ENCODE measurements at places on chromosomes 6 and 20.

- no peak for DNase-seq
These were observed 598 bp downstream of the TBP start for GRCh38 chr6:170554796-170555137.

DNA sequence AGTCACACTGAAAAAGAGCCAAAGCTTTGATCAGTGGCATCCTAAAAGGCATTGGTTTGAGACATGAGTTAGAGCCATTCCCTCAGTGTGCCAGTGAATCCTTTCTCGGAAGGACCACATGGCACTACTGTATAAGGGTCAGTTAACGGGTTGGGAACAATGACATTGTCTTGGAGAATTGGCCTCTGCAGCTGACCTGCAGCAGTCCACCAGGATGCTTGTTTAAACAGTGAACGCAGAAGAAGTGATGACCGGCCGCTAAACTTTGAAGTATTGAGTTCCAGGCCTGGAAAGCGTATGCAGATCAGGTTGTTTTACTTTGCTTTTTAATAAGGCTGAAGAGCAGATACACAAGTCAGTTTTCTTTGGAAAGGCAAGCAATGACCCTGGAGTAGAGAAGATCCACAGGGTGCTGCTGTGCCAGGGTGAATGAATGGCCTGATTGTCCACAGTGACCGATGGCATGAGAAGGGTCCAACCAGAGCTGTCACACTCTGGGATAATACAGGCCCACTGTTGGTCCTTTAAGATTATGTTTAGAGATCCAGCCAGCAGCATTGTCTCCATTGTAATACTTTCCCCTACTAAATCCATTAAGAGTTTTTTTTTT is 57.8 kb downstream of the GMPR start:
- no peak for DNase-seq

GRCh38 chr6:95431637-95432228 is 145.6 kb upstream of the MANEA start:
- no peak for DNase-seq

DNA sequence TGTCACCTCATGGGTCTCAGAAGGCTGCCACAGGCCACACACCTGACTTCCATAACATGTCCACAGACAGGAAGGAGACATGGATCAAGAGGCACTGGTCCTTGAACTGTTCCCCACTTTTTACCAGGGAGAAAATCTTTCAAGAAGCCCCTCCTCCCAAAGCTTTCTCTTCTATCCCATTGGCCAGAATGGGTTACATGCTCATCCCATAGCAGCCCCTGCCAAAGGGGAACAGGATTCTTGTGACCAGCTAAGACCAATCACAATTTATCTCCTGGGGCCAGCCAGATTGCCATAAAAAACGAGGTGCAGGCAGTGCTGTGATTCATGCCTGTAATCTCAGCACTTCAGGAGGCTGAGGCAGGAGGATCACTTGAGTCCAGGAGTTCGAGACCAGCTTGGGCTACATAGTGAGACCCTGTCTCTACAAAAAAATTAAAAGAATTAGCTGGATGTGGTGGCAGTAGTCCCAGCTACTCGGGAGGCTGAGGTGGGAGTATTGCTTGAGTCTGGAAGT is 59.4 kb downstream of the TMEM242 start:
- DNase-seq: no peak

- DNase-seq: no peak
These were observed 50.6 kb downstream of the LAMA4 start for GRCh38 chr6:112203577-112204349.

DNA sequence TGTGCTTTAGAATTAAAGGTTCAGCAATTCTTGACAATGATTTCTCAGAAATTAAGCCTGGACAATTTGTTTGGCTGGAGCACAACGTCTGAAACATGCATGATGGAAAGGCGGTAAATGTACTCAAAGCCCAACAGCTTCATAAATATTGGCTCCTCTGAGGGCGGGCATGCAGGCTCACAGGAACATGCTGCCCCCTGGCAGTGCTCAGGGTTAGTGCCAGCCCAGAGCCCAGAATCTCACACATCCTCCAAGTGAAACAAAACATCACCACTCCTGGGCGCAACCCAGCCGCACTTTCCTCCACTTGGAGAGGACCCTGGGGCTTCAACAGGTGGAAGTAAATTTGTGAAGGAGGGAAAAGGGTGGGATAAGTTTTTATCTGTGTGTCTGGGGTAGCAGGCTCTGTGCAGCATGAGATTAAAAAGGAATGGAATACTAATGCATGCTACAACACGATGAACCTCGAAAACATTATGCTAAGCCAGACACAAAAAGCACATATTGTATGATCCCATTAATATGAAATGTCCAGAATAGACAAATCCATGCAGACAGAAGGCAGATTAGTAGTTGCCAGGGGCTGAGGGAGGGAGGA is 54.1 kb upstream of the PTPRT start:
- DNase-seq: no peak

DNA sequence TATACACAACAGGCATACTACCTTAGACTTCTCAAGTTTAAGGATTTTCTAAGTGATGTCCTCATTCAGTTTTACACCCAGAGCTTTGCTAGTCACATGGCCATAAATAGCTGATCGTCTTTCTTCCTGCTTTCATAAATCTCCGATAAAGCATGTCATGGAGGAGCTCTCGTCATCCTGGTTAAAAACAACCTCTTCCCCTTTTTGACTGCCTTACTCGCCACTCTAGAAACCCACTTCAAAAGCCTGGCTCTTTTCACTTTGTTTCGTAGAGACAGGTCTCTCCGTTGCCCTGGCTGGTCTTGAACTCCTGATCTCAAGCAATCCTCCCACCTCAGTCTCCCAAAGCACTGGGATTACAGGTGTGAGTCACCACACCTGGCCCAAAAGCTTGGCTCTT is 67.0 kb upstream of the SMIM29 start:
- DNase-seq: no peak

DNA sequence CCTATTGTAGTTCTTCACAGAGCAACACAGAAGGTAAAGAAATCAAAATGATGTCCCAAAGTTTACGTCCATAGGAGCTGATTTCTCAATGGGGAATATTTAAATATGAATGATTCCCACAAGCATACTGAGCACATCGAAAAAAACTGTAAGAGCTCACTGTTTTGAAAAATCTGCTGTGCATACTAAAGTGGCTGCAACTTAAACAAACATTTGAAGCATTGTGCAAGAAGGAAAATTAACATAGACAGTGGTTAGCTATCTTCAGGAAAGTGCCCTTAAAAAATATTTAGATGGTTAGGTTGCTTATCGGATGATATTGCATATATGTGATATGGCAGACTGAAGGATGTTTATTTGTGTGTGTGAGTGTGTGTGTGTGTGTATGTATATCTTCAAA is 747.6 kb downstream of the RFPL4B start:
- no peak for DNase-seq

DNA sequence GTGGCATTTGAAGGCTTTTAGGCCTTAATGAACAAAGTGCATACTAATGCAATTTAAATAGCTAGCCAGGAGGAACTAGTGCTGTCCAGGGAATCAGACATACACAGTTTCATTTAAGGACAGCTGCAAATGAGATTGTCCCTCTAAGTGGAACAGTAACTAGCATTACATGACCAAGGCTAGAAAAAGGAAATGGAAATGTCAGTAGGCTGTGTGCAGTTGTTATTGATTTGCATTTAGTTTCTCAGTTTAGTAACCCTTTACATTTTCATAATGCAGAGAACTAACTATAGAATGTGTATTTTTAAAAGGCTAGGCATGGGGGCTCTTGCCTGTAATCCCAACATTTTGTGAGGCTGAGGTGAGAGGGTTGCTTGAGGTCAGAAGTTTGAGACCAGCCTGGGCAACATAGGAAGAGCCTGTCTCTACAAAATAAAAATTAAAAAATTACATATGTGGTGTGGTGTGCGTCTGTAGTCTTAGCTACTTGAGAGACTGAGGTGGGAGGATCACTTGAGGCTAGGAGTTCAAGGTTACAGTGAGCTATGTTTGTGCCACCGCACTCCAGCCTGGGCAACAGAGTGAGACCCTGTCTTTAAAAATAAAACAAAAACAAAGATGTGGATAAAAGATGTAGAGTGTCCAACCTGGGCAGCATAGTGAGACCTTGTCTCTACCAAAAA is 468.0 kb downstream of the UTRN start:
- no peak for DNase-seq

GRCh38 chr20:16476032-16476431 is 97.2 kb downstream of the KIF16B start:
- no peak for DNase-seq

DNA sequence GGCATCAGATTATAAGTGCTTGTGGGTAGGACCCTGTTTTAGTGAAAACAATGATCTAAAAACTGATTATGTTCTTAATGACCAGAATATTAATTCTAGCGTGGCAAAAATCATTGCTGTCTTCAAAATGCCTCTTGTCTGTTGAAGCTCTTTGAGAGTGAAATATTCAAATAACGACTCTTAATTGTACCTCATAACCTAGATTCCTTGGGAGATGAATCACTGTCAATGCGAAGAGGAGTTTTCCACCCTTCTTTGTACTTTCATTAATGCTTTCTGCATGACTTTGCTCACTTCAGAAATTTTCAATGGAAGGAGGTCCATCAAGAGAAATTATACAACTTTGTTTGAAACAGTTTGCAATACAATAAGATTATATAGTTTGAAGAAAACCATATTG is 71.5 kb downstream of the CRYBG1 start:
- DNase-seq: no peak

DNA sequence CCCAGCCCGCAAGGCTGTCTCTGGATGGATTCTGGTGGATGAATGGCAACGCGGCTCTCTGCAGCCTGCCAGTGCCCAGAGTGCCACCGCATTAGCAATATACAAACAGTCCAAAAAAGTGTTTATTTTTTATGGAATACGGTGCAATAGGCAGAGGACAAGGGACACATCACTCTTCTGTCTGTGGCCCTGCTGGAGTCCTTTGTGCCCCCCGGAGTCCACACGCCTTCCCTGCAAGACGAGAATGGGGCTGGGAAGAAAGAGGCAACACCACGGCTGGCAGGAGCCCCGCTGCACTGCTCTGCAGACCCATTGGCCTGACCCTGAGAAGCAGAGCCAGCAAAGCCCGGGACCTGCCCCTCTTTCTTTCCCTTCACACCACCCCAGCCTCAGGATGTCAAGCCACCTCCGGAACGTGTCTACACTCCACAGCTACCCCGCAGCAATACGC is 196.3 kb downstream of the SYNDIG1 start:
- DNase-seq: no peak

DNA sequence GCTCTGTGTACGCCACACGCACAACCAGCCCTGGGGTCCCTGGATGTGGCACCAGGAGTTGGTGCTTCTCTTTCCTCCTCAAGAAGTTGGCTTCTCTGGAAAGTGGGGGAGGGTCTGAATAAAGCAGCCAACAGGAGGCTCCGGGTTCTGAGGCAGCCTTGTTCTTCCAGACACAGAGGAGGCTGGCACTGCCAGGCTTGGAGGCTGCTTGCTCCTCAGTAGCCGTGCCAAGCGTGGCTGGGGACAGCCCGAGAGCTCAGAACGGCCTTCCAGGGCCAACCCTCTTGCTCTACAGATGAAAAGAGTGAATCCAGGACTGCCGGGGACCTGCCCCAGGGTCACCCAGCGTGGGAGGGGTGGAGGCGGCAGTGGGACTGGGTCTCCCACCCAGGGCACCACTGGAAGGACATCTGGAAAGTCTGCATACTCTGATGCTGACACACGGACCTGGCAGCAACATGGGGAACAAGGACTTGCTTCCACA is 70.4 kb downstream of the SLC22A23 start:
- DNase-seq: no peak

GRCh38 chr6:135853986-135854385 is 2.5 kb downstream of the PDE7B start:
- DNase-seq: no peak

DNA sequence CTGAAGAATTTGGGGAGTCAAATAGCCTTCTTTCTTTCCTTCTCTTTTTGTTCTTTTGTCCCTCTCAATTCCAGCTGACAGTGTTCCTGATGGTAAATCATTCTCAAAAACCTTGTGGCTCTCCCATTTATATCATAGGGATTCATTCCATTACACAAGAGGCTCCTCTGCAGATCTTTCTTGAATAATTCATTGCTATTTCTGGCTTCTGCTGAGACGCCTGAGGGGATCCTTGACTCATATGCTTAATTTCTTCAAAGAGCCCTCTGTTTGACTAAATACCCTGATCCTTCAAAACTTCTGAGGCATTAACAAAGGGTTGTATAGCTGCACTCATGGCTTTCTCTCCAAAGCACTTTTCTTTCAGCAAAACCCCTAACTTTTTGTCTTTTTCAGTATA is 289.3 kb downstream of the FARS2 start:
- no peak for DNase-seq

DNA sequence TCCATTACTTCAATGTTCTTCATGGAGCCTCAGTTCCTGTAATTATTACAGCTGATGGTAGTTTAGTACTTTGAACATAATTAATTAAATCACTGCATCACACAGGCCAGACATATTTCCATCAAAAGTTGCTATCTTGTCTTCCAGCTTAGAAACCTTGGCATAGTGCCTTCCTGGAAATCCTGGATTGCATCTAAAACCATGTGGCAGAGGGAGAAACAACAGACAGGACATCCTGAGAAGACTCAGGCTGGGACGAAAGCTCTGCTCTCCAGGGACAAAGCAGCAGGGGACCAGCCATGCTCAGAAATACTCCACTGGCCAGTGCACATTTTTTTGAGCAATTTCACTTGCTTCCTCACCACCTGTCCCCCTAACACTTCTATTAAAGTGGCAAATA is 55.3 kb downstream of the TBX18 start:
- no peak for DNase-seq

GRCh38 chr20:2236256-2236655 is 59.5 kb upstream of the TGM3 start:
- no peak for DNase-seq

DNA sequence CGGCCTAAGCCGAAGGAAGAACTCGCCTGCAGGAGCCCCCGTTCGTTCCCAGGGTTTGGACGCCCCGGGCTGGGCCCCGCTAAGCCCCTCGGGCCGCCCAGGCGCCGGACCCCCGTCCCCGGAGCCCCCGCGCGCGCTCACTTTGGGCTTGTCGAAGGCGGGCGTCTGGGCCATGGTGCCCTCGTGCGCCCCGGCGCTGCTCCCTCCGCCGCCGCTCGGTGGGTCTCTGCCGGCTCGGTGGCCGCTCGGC is 140 bp downstream of the ADA start:
- no peak for DNase-seq

- no peak for DNase-seq
These were observed 90.9 kb downstream of the SCAF8 start for GRCh38 chr6:154824076-154824475.

DNA sequence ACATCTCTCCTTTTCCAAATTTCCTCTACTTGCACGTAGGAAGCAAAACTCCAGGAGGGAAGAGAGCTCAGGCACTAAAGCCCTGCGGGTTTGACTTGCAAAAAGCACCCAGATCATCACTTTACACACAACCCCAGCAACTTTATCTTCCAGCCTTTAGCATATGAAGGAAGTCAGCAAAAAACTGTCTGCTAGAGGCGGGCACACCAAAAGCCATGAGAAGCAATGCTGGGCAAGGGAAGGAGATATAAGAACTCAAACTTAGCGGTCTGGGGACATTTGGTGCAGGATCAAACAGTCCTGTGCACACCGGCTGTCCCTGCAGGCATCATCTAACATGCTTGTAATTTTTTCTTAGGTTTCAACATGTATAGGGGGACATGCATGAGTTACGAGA is 113.3 kb downstream of the JPH2 start:
- no peak for DNase-seq

DNA sequence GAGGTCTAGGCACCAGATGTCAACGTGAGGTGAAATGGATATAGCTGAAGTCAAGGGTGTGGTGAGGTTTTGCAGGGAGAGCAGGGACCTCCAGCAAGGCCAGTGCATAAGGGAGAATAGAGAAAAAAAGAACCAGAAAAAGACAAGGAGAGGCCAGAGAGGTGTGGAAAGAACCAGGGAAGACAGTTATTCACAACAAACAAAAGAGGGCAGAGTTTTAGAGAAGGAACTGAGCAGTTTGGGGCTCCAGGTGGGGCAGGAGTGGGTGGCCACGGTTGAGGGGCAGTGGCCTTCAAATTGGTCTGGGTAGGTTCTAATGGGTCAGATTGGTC is 11.6 kb upstream of the NQO2 start:
- DNase-seq: no peak

Data from stimulated activated CD8-positive, alpha-beta memory T cell treated with anti-CD3 and anti-CD28 coated beads, Interleukin-15, amount 100 ng/mL, for 48 hours (primary cell).